ENCODE measurements at places on chromosomes 4 and X.
A peak's percentile ranks its signal among the peaks of the same experiment; 100 is the strongest.

- no peak for DNase-seq
These were observed 55.5 kb downstream of the BMPR1B start for GRCh38 chr4:94813221-94813620.

DNA sequence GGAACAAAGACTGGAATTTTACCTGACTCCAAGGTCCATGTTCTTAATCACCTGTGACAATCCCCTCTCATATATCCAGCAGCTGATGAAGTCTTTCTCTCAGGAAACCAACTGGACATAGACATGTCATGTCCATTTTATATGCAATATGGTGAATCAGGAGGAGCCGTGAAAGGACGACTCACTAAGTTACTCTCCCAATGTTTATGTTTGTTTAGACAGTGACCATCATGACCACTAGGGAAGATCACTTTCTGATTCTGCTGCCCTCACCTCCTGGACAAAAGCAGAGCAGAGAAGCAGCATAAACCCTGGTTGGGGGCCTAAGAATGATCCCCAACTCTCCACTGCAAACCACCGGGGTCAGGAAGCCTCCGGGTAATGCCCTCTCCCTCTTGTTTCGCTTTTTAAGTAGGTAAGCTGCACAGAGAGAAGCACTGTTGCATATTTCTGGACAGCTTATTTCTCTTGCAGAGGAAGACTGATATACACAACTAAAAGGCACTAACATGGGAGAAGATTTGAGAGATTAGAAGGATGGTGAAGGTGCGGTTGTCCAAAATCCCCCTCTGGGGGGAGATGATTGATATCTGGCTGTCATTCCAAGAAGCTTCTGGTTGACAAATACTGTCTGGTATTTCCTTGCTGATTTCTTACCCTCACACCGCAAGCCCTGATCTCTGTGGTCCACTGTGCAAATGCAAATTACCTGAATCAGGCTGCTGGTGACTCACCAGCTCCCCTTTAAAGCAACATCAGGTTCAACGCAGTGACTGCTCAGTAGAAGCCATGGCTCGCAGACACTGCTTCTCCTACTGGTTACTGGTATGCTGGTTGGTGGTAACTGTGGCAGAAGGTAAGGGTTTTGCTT, at the start of gene ODAPH:
ODAPH (plus strand) TSS at position 773 of the 871 bp plus-strand sequence; CDS start at position 790, 17 bp downstream.
- no peak for DNase-seq

GRCh38 chr4:2813446-2814405, 20.8 kb downstream of the SH3BP2 start:
- DNase-seq: no peak

DNA sequence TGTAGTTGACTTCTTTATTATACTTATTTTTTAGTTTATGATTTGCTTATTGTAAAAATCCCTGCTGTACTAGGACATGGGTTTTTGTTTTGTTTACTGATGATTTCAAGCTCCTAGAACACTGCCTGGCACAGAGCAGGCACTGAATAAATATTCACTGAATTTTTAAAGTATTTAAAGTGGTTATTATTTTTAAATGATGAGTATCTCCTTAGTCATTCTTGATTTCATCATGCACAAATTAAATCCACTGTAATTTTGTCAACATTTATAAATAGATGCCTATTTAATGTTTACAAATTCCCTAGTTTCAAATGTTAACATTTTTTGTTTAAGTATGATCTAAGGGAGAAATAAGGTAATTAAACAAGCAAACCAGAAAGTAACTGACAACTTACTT, 367.9 kb upstream of the SLIT2 start:
- DNase-seq: no peak

DNA sequence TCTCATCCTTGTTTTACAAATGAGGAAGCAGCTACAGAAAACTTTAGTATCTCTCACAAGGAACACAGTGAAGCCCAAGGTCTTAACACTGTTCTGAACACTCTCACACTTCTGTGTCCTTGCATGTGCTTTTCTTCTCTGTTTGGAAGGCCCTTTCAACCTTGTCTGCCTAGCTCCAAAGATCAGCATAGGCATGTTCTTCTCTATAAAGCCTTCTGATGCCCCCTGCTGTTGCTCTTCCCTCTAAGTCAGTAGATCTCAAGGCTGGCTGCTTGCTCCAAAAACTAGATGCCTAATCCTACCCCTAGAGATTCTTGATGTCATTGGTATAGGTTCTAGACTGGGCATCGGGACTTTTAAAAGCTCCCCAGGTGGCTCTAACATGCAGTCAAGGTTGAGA, 5.9 kb downstream of the APOO start:
- no peak for DNase-seq

GRCh38 chr4:86203176-86203575, 156.7 kb downstream of the MAPK10 start:
- no peak for DNase-seq

DNA sequence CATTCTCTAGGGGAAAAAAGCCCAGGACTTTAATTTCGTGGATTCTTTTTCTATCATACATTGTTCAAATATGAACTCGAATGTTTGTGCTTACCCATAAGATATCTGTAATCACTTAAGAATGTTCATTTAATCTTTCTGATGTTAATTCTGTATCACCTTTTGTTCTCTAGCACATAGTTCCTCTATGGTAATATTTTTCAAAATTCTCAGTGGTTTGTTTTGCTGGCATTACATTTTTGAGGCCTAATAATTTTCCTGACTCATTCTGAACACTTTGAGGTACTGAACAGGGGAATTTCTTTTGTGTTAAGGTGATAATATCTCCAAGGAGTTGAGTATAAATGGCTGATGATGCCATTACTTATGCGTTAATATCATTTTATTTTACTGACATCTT, 490.7 kb upstream of the PITX2 start:
- no peak for DNase-seq

GRCh38 chr4:77582711-77583110, 22.9 kb upstream of the CXCL13 start:
- no peak for DNase-seq

- no peak for DNase-seq
These were observed 85.1 kb downstream of the SLC10A7 start for GRCh38 chr4:146436423-146437162.

GRCh38 chrX:21932292-21933002, 8.1 kb upstream of the SMS start:
- DNase-seq: no peak

DNA sequence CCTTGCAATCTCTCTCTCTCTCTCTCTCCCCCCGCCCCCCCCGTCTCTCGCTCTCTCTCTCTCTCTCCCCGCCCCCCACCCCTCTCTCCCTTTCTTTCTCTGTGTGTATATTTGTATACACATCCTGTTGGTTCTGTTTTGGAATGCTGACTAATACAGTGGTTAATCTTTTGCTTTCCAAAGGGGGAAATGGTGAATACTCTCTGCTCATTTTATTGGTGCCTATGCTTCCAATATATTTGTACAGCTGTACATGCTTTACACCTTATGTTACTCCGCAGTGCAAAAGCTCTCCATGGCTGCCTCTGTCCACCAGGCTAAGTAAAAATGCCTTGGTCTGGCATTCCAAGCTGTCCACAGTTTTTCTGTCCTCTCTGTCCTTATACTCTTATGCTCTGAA, 158.8 kb downstream of the RBMX2 start:
- no peak for DNase-seq

DNA sequence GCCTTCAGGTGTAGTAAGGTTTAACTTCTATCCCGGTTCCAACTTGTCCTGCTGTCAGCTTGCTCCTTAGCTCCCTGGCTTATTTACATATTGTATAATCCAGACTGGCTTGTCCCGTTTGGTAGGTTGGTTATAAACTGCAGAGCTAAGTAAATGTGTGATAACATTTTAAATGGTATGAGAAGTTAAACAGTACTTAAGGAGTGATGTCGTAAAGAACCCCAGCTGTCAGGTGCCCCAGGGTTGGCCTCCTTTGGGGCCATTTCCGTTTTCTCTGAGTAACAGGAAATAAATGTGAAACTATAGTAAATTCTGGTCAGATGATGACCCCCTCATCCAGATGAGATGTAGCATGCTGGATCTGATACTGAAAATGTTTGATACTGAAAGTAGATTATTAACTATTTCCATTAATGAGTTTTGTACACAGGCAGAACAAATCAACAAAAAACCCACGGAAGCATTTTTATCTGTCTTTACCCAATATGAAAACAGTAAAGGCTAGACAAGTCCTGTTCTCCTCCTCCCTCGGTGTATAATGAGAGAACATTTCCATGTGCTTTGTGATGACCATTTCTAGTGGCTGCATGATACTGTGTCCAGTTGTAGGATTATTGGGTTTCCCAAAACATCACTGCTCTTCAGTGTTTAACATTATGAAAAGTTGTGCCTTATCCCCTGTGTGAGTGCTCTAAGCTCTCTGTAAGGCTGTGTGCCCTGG, 22.4 kb downstream of the GAB1 start:
- no peak for DNase-seq

- DNase-seq: no peak
These were observed 660.7 kb downstream of the SMARCA1 start for GRCh38 chrX:128862557-128862956.

DNA sequence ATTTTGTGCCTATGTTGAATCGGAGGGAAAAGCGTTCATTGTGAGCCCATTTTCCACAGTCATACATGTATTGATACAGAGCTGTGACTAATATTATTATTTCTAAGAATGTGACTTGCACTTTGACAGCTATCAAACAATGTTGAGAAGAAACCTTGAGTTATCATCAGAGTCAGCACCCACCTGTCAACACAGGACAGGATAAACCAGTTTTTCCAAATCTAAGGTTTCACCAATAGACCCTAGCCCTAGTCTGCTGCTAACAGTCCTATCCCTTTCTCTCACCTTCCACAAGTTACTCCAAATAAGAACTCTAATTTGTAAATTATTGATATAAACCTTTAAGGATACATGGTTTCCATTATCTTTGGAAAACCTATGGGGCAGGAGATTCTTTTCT, 47.7 kb upstream of the DHX15 start:
- DNase-seq: no peak

DNA sequence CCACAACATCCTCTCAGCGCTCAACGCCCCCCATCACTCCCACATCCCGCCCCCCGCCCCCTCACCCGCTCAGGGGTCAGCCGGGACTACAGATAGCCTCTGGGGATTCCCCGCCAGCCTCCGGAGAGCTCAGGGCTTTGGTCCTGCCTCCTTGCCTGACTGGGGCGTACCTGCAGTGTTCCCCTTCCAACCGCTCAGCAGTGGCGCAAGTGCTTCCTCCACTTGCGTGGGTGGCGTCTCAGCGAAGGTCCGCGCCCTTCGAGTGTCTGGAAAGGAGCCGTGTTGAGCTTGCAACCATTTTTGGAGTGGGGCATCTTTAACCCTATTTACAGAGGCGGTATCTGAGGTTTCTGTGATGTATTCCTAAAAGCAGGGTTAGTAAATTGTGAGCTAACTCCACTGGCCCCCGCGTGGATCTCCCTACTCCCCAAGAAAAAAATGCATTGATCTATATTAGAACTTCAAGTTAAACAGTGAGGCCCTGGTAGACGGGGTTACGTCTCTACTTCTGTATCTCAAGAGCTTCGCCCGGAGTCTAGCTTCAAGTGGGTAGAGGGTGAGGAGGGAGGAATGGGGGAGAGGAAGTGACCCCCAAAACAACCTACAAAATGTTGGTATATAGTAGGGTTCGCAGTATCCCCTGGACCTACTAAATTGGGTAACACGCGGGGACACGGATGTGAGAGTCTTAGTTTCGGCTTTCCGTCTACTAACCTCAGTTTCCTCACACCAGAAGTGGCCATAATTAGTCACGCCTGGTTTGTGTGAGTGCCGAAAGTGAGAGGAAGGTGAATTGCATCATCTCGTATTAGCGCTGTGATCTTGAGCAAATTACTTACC, 16.1 kb downstream of the NKX3-2 start:
- peak; percentile 54 for DNase-seq

GRCh38 chrX:73877687-73878086, 314.7 kb downstream of the CHIC1 start:
- DNase-seq: no peak

- DNase-seq: no peak
These were observed 112.2 kb upstream of the ENPP6 start for GRCh38 chr4:184329659-184330400.

- no peak for DNase-seq
These were observed 880.1 kb upstream of the INTU start for GRCh38 chr4:126752702-126753101.

GRCh38 chr4:163003979-163004378, 162.7 kb downstream of the NAF1 start:
- DNase-seq: no peak

- DNase-seq: no peak
These were observed 148.0 kb downstream of the RAPGEF2 start for GRCh38 chr4:159250751-159251325.

DNA sequence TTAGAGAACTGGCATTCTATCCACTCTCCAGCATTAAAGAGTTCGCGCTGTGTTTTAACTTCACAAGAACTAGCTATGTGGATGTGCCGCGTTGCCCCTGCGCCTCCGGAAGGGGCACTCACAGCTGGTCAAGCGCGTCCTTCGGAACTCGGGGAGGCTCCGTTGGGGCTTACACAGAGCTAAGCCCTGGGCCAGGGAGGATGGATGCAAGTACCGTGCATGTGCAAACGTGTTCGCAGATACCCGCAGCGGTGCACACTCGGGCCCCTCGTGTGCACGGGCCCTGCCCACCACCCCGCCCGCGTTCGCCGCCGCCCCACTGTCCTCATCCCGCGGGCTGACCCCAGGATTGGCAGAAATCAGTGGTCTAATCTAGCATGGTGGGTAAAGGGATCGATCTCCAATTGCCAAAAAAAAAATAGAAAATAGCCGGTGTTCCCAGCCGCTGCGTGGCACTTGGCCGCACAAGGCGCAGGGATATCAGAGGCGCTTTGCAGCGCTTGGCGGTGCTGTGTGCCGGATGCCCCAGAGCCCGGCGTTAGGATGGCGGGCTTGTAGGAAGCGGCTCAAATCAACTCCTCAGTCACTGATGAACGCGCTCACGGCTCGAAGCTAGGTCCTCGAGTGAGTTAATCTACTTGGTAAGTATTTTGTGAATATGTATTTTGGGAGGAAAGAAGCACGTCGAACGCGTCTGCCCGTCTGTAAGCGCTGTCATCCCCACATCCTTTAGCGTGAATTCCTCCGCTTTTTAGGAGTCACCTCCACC, 989 bp upstream of the PCDH10 start:
- DNase-seq: no peak

DNA sequence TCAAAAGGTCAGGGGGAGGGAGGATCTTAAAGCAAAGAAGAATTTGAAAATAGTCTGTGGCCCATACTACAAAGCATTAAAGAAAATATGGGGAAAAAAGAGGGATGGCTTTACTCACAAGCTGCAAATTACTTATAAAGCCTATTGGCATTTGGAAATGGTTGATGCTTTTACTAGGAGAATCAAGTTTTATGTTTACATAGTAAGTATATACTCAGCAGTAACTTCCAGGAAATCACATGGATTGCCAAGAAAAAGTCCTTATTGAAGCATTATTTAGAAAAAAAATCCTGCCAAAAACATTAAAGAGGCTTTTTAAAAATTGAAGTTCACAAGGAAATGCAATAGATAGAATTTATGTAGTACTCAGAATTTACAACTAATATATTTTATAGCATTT, 8.4 kb upstream of the SH3RF1 start:
- DNase-seq: no peak

DNA sequence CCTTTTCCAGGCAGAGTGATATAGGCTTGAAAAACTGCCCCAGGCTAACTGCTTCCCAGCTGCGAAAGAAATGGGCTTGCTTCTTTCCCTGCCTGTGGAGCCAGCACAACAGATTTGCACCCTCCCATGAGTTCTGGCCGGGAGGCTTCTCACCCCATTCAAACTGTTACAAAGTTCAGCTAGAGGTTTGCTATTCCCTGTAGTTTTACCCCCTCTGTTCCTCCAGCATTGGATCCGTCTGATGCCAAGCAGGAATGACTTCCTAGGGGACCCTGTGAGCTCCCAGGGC, 87.6 kb upstream of the NDST4 start:
- no peak for DNase-seq

Data from activated CD8-positive, alpha-beta memory T cell treated with anti-CD3 and anti-CD28 coated beads, Interleukin-2, amount 50 U/mL, for 48 hours (primary cell).